ENCODE measurements at places on chromosomes 3 and 15. TPM values are rescaled to one million over a fixed set of nuclear protein-coding genes. Genes with fewer than 3 reads are reported as not detected.

- DNase-seq, result no peak
Measured at GRCh38 chr3:125024817-125025216, 31.0 kb downstream of the HEG1 start.

PLIN1 gene
- 17.7 TPM for total RNA-seq

- DNase-seq, result no peak
Measured at GRCh38 chr3:13192471-13193213, 119.4 kb upstream of the IQSEC1 start.

DNA sequence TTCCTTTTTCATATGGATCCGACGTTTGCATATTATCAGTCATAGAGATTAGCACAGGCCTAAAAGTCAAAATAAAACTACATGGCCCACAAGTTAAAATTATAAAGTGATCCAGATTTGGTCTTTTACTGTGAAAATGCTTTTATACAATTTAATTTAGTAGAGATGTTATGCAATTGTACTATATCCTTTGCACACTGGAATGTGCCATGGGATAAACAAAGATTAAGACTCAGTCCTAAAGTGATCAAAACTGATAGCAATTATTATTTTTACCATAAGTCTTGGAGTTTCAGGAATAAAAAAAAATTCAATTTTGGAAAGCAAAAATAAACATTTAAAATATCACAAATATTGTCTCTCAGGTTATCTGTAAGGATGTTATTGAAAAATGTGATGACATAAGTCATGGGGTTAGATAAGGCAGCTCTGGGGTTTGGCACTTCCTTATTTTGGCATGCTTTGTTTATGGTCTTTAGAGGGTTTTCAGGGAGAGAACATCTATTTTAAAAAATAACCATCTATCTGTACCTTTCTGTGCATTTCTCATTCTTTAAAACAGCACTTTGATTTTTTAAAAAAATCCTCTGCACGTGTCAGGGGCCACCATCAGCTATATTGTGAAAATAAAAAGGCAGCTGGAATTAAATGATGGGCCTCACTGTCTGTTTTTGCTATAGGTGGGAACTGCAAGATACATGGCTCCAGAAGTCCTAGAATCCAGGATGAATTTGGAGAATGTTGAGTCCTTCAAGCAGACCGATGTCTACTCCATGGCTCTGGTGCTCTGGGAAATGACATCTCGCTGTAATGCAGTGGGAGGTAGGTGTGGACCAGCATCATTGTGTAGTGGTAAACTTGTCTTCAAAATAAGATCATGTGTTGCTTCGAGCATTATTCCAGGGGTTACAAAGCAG, 67.3 kb downstream of the TGFBR2 start:
- DNase-seq, result no peak

PLSCR2 gene
- not detected for total RNA-seq

DNA sequence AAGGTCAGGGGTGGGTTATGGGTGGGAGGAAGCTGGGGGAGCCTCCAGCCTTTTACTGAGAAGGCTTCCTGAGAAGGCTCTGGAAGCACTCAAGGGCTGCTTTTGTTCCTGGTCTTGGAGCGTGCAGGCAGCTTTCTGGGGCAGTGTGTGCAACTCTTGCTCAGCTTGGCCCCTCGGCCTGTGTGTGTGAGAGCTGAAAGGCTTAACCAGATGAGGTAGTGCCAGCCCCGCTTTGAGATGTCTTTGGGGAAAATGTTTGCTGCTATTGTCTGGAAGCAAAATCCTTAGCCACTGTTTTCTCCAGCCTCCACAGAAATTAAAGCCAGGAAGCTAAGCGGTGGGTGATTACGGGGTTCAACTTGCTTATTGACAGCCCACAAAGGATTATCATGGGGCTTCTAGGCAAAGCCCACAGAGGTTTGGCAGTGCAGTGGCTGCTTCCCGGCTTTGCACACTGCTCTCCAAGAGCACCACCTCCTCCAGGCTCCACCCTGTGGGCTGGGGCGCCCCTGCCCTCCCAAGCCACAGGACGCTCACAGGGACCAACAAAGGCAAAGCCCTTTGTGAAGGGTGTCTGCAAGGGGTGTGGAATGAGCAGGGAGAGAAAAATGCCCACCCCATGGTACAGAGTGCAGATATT, 121.7 kb upstream of the TLE3 start:
- peak; percentile 57 for DNase-seq

DNA sequence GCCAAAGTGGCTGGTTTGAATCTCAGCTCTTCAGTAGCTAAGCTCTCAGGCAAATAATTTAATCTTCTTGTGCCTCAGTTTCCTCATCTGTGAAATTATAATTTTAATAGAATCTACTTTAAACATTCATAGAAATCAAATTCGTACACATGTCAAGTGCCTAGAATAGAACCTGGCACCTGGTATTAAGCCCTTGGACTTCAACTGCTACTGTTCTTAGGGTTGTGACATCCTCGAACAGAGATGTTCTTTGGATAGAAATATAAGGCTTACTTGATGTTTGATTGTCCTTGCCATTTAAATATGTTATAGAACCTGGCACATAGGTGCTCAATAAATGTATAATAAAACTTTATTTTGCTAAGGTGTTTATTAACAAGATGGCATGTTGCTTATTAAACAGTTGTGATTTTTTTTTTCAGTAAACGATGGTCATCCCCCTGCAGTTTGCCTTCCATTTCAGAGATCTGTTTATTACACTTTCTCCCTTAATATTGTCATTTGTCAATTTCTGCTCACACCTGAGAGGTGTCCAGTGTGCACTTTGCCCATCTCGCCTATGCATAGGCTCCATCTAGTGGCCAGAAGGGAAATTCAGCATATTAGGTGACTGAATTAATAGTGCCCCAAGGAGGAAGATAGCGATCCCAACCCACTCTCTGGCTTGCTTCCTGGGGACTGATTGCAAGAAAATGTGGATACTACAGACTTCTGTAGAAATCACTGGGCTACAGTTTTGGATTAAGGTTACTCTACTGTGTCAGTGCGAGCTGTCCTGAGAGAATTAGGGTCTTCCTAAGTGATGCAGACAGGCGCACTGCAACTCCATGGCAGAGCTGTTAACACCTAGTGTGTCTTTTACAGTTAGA, 10.7 kb downstream of the IGF1R start:
- DNase-seq, result no peak

DNA sequence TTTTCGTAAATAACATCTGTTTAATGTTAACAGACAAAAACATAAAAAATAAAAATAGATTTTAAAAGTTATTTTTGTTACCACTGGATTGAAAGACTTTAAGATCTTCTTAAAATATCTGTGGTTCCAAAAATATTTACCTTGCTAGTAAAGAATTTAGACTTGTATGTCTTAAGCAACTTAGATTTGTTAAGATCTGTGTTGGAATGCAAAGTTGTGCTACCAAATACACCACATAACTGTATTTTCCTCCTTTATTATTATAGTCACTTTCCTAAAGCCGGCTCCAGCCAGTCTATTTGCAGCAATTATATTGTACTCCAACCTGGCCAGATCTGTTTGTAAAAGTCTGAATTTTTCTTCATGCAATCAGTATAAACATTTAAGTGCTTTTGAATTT, 63.7 kb downstream of the SPRED1 start:
- DNase-seq, result no peak

GRCh38 chr3:43727930-43728329, 37.2 kb downstream of the ABHD5 start:
- no peak for DNase-seq

- DNase-seq, result no peak
Measured at GRCh38 chr3:55609230-55609827, 122.2 kb upstream of the WNT5A start.

DNA sequence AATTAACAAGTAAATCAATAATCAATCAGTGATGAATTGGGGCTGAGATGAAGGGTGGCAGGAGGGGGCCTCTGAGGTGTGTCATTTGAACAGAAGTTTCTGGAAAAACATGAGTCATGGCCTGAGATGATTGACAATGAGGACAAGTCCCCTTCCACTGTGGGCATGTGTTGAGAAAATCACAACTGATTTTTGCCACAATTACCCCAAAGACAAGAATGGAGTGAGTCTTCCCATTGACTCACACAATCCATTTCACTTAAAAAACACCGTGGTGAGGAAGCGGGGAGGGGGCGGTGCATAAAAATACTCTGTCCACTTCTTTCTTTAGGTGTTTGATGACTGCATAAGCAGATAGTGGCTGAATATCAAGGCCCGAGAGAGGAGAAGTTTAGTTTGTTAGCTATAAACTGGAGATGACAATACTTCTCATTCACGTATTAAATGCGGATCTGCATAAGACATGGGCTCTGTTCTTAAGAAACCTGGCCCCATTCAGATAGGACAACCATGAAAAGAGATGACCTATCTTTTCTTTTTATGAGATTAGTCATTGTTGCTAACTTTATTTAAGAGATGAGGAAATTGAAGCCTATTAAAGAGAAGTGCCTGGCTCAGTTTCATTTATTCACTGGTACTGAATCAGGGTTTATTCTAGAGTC, 34.7 kb downstream of the SHC4 start:
- DNase-seq, result no peak

GRCh38 chr3:129045675-129046036, 14.9 kb upstream of the GP9 start:
- DNase-seq, result no peak

DNA sequence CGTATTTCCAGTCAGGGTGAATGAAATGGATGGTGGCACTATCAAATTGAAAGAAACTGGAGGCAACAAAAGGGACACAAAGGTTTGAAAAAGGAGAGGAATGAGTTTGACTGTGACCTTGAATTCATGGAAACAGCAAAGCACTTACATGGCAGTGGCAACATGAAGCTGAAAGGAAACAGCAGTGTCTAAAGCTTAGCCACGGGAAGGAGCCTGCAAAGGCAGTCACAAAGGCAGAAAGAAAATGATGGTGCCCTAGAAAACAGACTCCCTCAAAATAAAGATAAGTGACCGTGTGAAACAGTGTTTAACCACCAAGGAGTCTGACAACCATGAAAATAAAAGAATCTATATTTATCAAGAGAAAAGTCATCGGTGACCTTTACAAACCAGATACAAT, 51.2 kb downstream of the SLTM start:
- no peak for DNase-seq

- no peak for DNase-seq
Measured at GRCh38 chr3:98890181-98890835, 11.2 kb downstream of the DCBLD2 start.

ARNT2 gene
- 4.7 TPM for total RNA-seq

GRCh38 chr3:171561596-171562323, 101.6 kb upstream of the TNIK start:
- no peak for DNase-seq

GRCh38 chr3:95886616-95887015, 927.8 kb upstream of the EPHA6 start:
- no peak for DNase-seq

ALDH1A3 gene
- 12.4 TPM for total RNA-seq

ARRDC4 gene
- 57.7 TPM for total RNA-seq

- no peak for DNase-seq
Measured at GRCh38 chr3:123521179-123521969, 63.5 kb downstream of the HACD2 start.

DNA sequence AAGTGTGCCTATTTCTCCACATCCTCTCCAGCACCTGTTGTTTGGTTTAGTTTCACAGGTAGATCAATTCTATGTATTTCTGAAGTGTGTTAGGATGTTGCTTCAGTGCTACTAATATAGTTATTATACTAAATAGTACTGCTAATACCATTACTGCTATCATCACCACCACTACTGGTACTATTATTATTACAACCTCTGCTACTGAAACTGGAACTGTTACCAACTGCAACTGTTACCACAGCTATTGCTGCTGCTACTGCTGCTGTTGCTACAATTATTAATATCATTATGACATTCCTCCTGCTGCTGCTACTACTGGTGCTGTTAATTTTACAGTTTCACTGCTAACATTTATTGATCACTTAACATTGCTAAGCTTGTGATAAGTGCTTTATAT, 8.3 kb upstream of the LMOD3 start:
- no peak for DNase-seq

DNA sequence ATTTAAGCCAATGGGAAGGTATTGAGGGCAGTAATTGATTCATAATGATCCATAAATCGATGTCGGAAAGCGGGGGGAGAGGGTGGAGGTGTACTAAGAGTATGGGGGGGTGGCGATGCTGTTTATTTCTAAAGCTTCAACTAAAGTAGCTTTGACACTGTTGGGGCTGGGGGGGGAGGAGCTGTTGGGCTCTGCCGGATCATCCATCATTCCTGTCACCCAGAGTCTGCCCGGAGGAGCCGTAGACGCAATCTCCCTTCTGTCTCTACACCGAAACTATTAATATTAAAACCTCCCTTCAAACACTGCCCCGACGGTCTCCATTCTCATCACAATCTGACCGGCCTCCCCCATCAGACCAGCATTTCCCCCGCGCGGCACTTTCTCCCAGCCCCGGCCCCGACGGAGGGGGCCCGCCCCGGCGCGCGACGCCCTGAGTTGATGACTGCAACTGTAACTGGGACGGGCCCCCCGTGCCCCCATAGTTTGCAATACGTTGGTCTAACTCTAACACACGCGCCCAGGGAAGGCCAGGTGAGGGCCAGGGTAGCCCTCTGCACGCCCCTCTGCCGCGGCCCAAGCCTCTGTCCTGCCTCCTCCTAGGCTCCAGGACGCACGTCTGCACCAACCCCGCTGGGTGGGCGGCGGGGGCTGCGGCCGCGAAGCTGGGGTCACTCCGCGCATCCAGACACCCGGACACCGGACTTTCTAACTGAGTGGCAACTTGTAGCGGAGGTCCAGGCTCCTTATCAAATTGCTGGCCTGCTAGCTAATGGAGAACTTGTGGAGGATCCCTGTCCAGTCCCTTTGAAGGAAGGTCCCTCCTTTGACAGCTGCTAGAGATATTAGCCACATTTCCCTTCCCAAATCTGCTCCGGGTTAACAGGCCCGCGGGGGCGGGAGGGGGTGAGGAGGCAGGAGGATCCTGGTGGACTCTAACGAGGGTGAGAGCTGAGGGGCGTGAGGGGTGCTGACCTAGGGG, 212.0 kb downstream of the MEIS2 start:
- no peak for DNase-seq

KNL1 gene
- total RNA-seq, result 4.9 TPM

DNA sequence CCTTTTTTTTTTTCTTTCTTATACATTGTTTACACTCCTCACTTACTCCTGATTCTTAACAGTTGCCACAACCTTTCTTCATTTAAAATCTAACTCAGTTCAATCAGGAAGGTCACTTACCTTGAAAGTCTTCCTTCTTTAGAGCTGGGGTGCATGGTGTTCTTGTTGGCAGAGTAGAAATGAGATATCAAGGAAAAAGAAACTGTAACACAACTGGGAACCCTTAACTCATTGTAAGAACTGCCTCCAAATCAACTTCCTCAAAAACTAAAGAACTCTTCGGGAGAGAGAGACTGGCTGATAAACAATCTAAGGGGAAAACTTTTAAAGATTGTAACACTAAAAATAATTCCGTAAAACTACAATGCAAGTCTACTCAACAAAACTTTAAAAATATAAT, 1.4 kb upstream of the APPL1 start:
- no peak for DNase-seq

DNA sequence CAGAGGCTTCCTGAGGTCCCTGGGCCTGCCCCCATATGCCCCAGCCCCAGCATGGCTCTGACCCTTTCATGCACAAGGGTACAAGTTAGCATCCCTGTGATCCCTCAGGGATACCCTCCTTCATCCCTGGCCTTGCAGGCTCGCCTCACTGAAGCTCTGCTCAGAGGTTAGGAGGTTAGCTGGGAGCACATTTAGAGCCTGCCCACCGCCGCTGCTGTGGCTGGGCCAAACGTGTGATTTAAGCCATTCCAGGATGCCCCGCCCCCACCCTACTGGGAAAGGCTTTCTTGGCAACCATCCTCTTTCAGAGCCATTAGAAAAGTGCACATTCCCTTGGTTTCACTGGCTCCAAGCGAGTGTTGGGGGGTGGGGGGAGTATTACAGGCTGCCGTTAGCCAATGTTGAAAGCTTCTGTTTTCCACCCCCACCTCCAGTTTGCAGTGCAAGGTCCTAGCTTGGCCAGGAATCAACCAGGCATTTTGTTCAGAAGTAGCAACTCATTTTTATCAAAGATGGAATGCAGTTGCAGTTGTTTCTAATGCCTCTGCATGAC, 6.3 kb upstream of the HES1 start:
- no peak for DNase-seq
